ENCODE measurements at places on chromosomes 3 and 15.

GRCh38 chr3:71989165-71989564, 204.2 kb upstream of the PROK2 start:
- no peak for DNase-seq

- no peak for DNase-seq
These were observed 11.6 kb upstream of the DPH6 start for GRCh38 chr15:35557544-35557943.

- no peak for DNase-seq
These were observed 4.5 kb downstream of the PTX3 start for GRCh38 chr3:157441102-157441624.

- no peak for DNase-seq
These were observed 52.3 kb upstream of the ROBO1 start for GRCh38 chr3:79820089-79820488.

DNA sequence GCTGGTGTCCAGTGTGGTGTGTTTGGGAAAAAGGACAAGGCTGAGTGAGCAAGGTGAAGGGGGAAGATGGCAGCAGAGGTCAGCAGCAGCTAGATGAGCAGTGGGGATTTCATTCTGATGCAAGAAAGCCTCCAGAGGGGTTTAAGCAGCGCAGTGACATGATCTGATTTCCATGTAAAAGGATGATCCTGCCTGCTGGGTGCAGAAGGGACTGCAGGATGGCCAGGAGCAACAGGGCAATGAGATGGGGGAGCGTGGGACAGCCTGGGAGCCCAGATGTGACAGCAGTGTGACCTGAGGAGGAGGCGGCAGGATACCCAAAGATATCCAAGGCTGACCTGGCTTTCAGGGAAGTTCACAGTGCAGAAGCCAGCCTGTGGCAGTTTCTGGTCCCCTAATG, 6.1 kb downstream of the WNT7A start:
- DNase-seq, result no peak

DNA sequence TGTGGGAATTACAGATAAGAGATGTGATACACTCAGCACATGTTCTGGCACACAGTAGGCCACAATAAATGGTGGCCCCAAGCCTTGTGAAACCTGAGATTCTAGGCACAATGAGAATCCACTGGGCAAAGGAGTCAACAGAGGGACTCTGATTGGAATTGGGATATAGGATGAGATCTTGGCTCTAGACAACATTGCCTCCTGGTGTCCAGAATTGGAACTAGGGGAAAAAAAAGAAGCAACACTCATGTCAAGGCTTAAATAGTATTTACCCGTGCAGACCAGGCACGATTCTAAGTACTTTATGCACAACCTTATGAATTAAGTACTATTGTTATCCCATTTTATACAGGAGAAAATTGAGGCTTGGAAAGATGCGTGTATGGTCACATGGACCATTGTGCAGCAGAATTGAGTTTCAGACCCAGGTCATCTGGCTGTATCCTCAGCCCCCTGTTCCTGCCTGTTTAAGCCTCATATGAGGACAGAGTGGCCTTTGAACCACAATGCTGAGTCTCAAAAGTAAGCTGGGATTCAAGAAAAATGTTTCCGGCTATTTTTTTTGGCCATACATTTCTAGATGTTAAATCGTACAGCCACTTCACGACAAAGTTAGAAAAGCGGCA, 124.8 kb downstream of the SV2B start:
- no peak for DNase-seq

DNA sequence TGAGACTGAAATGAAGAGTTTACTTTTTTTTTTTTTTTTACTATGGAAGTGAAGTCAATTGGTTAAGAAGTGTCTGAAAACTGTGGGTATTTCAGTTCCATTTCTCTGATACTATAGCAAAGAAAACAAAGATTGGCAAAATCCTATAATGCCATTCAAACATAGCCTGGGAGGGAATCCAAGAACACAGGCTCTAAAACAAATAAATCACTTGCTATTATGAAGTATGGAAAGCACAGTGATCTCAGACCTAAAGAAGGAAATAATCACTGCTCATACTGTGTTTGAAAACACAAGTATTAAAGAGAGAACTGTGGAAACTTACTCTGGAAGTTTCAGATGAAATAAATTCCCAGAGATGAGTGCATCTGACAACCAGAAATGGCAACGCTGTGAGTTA, 12.0 kb downstream of the SAMMSON start:
- DNase-seq, result no peak

DNA sequence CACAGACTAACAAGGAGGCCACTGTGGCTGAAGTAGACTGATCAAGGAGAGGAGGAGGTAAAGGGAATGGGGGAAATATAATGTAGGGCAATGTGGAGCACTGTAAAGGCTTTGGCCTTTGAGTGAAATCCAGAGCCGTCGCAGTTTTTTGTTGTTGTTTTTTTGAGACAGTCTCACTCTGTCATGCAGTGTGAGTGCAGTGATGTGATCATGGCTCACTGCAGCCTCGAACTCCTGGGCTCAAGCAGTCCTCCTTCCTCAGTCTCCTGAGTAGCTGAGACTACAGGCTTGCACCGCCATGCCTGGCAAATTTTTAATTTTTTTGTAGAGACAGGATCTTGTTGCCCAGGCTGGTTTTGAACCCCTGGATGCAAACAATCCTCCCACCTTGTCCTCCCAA, 32.2 kb downstream of the PPP4R2 start:
- DNase-seq, result no peak

DNA sequence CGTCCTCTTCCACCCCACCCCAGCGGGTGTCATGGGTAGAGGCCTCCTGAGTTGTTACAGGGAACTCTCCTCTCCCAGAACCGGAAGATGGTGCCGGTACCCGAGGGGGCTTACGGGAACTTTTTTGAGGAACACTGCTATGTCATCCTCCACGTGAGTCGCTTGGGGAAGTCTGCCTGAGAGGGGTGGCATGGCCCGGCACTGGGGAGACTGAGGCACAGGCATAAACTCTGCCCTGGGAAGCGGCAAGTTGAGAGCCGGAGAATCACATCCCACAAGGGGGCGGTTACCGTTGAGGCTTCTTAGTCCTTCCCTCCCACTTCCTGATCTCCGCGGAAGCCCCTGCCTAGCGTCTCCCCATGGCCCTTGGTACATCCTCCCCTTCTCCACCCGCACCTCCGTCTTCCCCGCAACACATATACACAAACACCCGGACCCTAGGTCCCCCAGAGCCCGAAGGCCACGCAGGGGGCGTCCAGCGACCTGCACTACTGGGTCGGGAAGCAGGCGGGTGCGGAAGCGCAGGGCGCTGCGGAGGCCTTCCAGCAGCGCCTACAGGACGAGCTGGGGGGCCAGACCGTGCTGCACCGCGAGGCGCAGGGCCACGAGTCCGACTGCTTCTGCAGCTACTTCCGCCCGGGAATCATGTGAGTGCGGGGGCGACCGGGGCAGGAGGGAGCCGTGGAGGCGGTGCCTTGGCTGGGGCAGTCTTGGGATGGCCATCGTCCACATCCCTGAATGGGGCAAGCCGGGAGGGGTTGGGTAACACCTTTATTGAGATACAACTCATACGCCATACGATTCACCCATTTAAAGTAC, 3.4 kb downstream of the VILL start:
- peak; percentile 86 for DNase-seq
